ENCODE measurements at places on chromosomes 7 and 10. TPM values are rescaled to one million over a fixed set of nuclear protein-coding genes. Genes with fewer than 3 reads are reported as not detected.

DNA sequence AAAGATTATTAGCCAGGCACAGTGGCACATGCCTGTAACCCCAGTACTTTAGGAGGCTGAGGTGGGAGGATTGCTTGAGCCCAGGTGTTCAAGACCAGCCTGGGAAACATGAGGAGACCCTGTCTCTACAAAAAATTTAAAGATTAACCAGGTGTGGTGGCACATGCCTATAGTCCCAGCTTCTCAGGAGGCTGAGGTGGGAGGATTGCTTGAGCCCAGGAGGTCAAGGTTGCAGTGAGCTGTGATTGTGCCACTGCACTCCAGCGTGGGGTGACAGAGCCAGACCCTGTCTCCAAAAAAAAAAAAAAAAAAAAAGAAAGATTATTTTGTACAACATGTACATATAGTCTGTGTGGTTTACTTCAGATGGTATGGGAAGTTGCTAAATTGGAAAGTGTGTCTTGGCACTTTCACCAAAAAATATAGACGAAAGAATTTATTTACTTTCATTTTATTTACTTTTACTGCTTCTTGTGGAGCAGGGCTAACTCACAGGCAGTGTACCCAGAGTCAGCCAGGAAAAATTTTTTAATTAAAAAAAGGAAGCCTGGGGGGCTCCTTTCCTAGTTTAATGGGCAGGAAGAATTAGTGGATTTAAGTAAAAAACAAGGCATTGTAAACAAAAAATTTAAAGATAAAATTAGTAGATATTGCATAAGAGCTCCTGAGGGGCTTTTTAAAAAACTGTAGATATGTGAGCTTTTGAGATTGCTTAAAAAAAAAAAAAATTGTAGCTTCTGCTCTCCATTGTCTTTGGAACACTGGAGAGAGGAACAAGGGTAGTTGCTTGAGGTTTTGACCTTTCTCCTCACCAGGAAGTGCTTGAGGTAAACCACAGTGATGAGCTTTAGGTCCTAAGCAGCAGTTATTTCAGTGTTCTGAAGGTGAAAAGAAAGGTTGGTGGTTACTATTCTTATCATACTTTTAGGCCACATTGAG is 44.6 kb upstream of the VDAC2 start:
- no peaks in the 10 kb centered on the region for H3K4me1 ChIP-seq
- H3K4me3 ChIP-seq, result no peak overlapping the region
- no peak overlapping the region for H3K27ac ChIP-seq
- peaks cover 20% of the 10 kb centered on the region for H3K36me3 ChIP-seq
- no peaks in the 10 kb centered on the region for H3K27me3 ChIP-seq

DNA sequence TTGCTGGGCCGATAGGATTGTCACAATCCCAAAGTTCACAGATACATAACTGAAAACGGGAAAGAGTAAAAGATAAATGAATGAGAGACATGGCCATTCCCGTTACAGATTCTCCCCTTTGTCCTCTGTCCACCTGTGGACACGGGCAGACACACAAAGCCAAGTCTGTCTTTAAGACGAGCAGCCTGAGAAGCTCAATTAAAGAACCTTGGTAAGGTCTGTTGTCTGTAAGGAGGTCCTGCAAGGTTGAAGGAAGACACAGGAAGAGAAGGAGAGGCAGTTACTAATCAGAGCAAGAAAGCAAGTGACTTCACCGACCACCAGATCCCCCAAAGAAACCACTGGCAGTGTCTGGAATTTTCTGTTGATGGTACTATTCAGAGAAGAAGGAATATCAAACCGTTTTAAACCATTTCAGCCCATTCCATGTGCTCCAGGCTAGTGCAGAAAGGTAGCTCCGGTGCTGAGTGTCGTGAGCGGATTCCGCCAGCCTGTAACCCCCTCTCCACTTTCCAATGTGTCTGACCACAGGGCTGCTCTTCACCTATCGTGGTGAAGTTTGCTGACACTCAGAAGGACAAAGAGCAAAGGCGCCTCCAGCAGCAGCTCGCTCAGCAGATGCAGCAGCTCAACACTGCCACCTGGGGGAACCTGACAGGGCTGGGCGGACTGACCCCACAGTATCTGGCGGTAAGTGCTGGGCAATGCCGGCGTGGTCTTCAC is 252.6 kb downstream of the CELF2 start:
- no peaks in the 10 kb centered on the region for H3K36me3 ChIP-seq
- no peak overlapping the region for H3K27ac ChIP-seq
- H3K4me1 ChIP-seq, result no peaks in the 10 kb centered on the region

DNA sequence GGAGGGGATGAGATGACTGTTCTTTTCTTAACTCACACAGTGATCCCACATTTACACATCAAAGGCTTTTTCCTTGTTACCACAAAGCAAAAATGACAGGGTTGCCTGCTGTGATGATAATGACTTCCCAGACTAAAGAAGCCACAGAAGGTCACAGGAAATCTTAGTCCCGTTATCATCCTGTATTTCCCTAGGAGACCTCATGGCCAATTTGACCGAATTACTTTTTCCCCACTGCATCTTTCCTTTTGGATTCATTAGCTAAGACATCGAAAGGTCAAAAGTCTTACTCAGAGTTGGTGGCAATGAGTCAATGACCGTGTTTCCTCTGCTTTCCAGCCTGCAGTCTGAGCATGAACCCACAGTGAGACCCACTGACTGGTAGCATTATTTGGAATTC is 130.1 kb upstream of the INHBA start:
- H3K4me1 ChIP-seq, result peaks cover 2% of the 10 kb centered on the region
- peak; percentile 39 for DNase-seq
- peaks cover 17% of the 10 kb centered on the region for H3K36me3 ChIP-seq
- no peak overlapping the region for H3K4me3 ChIP-seq
- H3K27me3 ChIP-seq, result no peaks in the 10 kb centered on the region

DNA sequence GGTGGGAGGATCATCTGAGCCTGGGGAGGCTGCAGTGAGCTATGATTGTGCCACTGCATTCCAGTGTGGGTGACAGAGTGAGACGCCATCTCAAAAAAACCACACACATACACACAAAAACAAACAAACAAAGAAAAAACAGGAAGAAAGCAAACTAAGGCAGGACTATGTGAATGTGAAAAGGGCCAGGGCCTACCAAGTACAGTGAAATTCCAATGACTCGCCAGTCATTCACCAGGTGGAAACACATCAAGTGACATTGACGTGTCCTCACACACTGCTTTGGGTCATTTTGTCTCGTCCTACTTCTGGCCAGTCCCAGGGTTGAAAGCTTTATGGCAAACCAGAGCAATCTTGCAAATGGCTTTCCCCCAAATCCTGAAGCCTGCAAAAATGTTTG is 79.9 kb downstream of the HIP1 start:
- DNase-seq, result no peak
- H3K4me1 ChIP-seq, result no peaks in the 10 kb centered on the region
- H3K27ac ChIP-seq, result no peak overlapping the region
- no peaks in the 10 kb centered on the region for H3K36me3 ChIP-seq
- H3K27me3 ChIP-seq, result no peaks in the 10 kb centered on the region

RAB19 gene
- 14.4 TPM for total RNA-seq

DNA sequence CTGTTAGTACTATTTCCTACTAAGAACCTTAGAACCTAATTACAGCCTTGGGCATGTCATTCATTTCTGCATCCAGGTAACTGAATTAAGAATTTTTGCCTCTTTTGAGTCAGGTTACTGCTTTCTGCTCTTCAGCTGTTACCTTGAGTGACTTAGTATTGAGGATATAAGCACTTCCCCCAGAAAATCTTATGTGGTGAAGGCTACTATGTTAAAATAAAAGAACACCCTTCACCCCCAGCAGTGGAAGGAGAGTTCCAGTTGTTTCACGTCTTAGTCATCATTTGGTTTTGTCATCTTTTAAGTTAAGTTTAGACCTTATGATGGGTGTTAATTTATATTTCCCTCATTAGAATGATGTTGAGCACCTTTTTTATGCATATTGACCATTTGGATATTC is 82.8 kb downstream of the GLCCI1 start:
- no peaks in the 10 kb centered on the region for H3K27me3 ChIP-seq
- H3K27ac ChIP-seq, result no peak overlapping the region
- peaks cover 9% of the 10 kb centered on the region for H3K36me3 ChIP-seq
- no peaks in the 10 kb centered on the region for H3K4me1 ChIP-seq

DNA sequence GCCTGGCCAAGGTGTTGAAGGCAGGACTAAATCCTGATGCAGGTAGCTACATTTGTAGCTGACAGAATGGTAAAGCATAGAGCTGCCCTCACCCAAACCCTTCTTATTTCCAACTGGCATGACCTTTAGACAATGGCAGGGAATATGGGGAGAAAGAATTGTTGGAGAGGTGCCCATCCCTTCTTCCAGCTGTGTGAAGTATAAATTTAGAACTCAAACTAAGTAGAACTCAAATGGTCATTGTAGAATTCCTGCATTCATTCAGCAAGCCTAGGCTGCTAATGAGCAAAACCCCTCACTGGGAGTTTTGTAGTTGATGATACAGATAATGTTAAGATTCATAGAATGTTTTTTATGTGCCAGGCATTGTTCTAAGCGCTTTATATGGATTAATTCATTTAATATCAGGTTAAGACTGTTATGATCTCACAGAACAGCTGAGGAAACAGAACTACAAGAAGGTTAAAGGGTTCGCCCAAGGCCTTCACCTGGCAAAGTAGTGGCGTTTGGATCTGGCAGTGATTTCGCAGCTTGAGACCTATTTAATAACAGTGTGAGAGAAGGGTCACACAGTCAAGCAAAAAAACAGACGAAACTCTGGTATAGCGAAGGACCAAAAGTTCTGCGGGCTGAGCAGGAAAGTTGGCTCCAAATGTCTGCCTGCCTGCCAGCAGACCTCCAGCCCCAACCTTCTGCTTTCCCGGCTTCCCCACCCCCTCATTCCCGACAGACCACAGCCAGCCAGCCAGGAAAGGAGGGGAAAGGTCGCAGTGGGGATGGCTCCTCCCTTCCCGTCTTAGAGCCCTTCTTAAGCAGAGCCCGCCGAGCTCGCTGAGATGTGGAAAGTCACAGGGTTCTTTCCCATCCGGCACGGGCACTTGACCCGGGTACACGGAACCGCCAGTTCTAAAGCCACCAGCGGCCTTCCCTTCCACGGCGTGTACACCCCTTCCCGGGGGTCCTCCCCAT is 1.6 kb upstream of the HILPDA start:
- no peak overlapping the region for H3K27ac ChIP-seq
- H3K36me3 ChIP-seq, result peaks cover 19% of the 10 kb centered on the region
- DNase-seq, result peak; percentile 92
- H3K4me3 ChIP-seq, result peak overlapping the region; percentile 96

- H3K36me3 ChIP-seq, result peaks cover 4% of the 10 kb centered on the region
- peak; percentile 87 for DNase-seq
- peaks cover 4% of the 10 kb centered on the region for H3K4me1 ChIP-seq
These were observed 9.8 kb downstream of the SAP25 start for GRCh38 chr7:100563809-100564400.

- peak overlapping the region; percentile 72 for H3K4me3 ChIP-seq
- no peaks in the 10 kb centered on the region for H3K4me1 ChIP-seq
- no peaks in the 10 kb centered on the region for H3K36me3 ChIP-seq
- peak overlapping the region; percentile 91 for H3K27ac ChIP-seq
- H3K27me3 ChIP-seq, result no peaks in the 10 kb centered on the region
These were observed 975 bp upstream of the USP54 start for GRCh38 chr10:73591935-73592699.

GRCh38 chr10:123614888-123615287 is 51.3 kb upstream of the GPR26 start:
- peak; percentile 87 for DNase-seq
- no peaks in the 10 kb centered on the region for H3K4me1 ChIP-seq
- H3K4me3 ChIP-seq, result no peak overlapping the region

DNA sequence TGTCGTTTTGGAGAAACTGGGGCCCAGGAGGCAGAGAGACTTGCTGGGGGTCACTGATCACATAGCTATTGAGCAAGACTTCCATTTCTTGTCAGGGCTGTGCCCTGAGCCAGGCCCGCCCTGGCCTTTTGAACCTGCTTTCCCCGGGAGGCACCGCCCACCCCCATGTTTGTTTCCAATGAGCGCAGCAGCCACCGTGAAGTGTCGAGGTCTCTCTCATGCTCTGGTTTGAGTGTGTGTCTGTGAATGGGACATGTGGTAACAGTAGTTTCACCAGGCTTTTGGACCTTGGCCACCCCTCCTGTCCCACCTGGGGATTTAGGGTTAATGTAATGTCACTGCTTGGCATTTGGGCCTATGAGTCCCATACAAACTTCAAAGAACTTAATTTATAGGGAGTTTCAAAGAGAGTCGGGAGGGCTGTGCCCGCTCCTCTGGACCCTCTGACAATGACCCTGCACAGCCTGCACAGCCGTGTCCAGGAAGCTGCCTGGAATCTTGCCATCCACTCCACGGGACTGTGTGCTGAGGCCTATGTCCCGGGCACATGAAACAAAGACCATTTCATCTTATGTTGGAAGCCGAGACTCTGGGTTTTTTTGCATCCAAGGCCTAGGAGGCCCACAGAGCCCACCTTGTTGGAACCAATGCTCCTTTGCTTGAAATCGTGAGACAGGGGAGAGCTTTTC is 6.3 kb downstream of the PRF1 start:
- no peak overlapping the region for H3K27ac ChIP-seq
- H3K36me3 ChIP-seq, result no peaks in the 10 kb centered on the region
- DNase-seq, result no peak
- no peaks in the 10 kb centered on the region for H3K27me3 ChIP-seq
- no peak overlapping the region for H3K4me3 ChIP-seq

DNA sequence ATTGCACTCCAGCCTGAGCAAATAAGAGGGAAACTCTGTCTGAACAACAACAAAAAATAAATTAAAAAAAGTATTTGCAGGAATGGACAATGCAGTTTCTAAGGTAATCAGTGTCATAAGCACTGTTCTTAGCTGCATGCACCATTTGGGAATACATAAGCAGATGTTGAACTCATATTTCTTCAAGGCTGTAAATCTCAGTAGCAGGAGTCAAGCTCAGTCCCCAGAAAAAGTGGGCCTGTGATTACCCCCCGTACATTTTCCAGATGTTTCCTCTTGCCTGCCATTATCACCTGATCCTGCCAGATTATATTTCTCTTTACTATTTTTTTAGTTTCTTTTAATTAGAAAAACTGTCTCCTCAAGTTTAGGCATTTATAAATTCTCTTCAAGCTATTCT is 667.6 kb upstream of the ANKRD30A start:
- H3K36me3 ChIP-seq, result peaks cover 9% of the 10 kb centered on the region
- H3K4me3 ChIP-seq, result no peak overlapping the region
- H3K27ac ChIP-seq, result no peak overlapping the region
- H3K27me3 ChIP-seq, result no peaks in the 10 kb centered on the region
- H3K4me1 ChIP-seq, result no peaks in the 10 kb centered on the region

GRCh38 chr10:118332948-118333710 is 9.0 kb downstream of the FAM204A start:
- no peak overlapping the region for H3K4me3 ChIP-seq
- no peaks in the 10 kb centered on the region for H3K4me1 ChIP-seq
- H3K27me3 ChIP-seq, result no peaks in the 10 kb centered on the region
- no peak overlapping the region for H3K27ac ChIP-seq
- DNase-seq, result no peak

GRCh38 chr10:12835709-12836108 is 165.8 kb downstream of the CCDC3 start:
- H3K4me1 ChIP-seq, result no peaks in the 10 kb centered on the region
- no peaks in the 10 kb centered on the region for H3K27me3 ChIP-seq
- H3K27ac ChIP-seq, result no peak overlapping the region
- no peak for DNase-seq
- no peak overlapping the region for H3K4me3 ChIP-seq

LRIT1 gene
- total RNA-seq, result not detected

- H3K27ac ChIP-seq, result no peak overlapping the region
- no peaks in the 10 kb centered on the region for H3K36me3 ChIP-seq
- peaks cover 88% of the 10 kb centered on the region for H3K27me3 ChIP-seq
- peaks cover 2% of the 10 kb centered on the region for H3K4me1 ChIP-seq
- peak overlapping the region; percentile 76 for H3K4me3 ChIP-seq
These were observed 27.7 kb upstream of the VAX1 start for GRCh38 chr10:117165538-117166417.

SLC29A4 gene
- 12.4 TPM for total RNA-seq

- DNase-seq, result no peak
- no peaks in the 10 kb centered on the region for H3K27me3 ChIP-seq
- no peak overlapping the region for H3K4me3 ChIP-seq
- no peak overlapping the region for H3K27ac ChIP-seq
These were observed 8.0 kb downstream of the SUFU start for GRCh38 chr10:102511583-102512274.

Measured in H9 (cell line).